Activated B cell treated with CpG ODN at 0.5 μM for 24 hours (primary cell): ENCODE measurements at places on chromosomes 11 and 22.

GRCh38 chr11:36130401-36130800, 158.8 kb downstream of the COMMD9 start:
- DNase-seq = no peak

DNA sequence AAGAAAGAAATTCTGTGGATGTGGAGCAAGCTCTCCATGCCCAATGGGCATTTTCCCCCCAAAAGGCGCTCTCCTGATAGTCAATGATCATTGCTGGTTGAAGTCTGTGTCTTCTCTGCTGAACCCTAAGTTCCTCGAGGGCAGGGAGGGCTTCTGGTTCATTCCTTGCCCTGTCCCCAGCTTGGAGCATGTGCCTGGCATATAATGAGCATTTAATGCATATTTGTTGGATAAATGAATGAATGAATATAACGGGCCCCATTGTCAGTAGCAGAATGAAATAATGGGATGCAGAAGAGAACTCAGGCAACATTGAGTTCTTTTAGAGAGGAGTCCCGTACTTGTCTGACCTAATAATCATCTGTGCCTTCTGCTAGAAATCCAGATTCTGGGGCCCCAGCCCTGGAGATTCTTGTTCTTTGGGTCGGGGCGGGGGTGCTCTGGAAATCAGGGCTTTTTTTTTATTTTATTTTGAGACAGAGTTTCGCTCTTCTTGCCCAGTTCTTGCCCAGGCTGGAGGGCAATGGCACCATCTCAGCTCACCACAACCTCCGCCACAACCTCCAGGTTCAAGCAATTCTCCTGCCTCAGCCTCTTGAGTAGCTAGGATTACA, 64.4 kb downstream of the CD82 start:
- no peak for DNase-seq

- no peak for DNase-seq
Measured at GRCh38 chr22:36884349-36885158, 23.7 kb downstream of the NCF4 start.

DNA sequence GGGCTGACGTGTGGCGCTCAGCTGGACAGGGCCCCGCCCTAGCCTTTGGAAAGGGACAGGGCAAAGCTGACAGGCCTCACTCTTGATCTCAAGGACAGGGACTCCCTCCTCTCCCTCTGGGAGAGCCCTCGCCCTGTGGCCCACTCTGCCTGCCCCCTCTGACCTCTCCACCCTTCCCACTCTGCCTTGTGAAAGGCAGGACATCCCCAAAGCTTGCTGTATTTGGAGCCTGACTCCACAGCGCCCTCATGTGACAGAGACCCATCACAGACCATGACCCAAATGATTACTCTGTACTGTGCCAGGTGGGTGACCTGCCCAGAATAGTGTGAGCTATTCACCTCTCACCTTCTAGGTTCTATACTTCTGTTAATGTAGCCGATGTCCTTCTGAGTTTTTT, 18.8 kb downstream of the P2RY2 start:
- DNase-seq = no peak

GRCh38 chr22:36921309-36922104, 8.1 kb downstream of the CSF2RB start:
- DNase-seq = no peak

DNA sequence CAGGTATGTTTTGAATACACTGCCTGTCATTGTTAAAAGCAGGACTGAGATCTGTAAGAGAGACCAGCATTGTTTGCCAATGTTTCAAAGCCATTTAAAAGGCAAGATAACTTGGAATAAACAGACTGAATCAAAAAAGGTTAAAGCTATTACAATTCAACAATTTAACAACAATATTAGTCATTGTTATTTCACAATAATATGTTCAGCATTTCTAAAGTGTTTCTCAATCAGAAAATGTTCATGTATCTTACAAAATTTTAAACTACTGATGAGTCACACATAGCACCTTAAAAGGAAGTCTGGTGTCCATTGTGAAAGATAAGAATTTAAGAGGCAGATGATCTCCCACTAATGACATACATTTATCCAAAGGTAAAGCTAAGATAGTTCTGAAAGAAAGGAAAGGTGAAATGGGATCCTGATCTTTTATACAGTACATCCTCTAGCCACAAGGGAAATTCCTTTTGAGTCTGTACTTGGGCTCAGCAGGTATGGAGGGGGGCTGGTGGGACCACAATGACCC, 79.7 kb downstream of the MAML2 start:
- no peak for DNase-seq

- no peak for DNase-seq
Measured at GRCh38 chr22:33328789-33329296, 270.7 kb upstream of the SYN3 start.

DNA sequence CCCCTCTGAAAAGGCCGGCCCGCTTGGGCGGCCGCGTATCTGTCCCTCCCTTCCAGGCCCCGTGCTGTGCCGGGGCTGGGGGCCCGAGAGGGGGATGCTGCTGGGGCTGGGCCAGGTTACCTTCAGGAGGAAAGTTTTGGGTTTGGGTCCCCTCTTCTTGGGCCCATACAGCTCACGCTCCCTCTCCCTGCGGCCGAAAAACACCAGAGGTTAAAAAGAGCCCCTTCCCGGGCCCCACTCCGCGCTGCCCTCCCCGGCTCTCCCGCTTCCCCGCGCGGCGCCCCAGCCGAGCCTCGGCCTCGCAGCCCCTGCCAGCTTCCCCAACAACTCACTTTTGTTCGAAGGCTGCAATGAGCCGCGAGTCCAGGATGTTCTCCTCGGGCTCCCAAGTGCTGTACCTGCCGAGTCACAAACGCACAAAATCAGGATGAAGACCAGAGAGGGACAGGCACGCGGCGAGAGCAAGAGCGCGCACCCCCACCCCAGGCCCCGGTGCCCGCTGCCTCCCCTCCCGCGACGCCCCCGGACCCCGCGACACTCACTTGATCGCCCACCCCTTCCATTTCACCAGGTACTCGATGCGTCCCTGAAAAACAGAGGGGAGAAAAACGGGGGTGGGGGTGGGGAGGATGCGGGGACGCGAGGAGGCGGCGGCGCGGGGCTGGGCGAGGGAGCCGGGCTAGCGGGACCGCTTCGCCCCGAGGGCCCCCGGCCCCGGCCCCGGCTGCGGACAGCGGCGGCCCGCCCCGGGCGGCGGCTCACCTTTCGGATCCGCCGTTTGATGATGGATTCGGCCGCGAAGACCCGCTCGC, 450 bp downstream of the CBX6 start:
- peak; percentile 34 for DNase-seq

DNA sequence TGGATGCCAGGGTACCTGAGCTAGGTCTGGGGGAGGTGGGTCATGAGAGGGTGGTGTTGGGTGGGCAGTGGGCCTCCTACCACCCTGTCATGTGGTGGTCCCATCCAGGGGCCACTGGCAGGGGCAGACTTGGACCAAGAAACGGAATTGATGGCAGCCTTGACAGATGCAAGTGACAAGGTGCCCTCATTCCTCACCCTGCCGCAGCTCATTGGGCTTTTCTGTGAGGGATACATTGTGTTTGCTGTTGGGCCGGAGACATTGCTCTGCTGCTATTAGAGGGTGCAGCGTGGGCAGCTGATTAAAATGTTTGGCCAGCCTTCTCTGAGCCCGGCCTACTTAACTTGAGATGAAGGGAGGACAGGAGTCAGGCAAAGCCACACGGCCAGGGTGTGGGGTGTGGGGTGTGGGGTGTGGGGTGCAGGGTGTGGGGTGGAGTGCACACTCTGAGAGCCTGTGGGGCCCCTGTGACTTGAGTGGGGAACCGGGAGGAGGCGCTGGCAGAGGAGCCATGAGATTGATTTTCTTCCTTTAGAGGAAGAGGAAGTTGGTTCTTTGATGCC, 351.5 kb downstream of the TBC1D22A start:
- no peak for DNase-seq

- DNase-seq = no peak
Measured at GRCh38 chr11:46914910-46915309, 3.4 kb downstream of the LRP4 start.

DNA sequence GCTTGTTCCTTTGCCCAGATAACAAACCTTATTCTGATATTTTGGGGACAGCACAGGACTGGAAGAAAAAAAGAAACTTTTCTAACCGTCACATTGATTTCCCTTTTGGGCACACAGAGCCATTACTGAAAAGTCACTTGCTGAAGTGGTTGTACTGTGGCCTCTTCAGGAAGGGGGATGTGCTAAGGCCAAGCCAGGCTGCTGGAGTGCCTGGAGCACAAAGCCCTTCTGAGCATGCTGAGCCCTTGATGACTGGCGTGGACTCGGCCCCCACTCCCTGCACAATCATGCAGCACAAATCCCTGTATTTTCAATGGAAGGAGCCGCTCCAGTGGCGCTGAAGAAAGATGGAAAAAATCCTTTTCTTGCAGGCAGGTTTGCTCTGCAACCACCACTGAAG, 164.2 kb downstream of the NTM start:
- DNase-seq = no peak

DNA sequence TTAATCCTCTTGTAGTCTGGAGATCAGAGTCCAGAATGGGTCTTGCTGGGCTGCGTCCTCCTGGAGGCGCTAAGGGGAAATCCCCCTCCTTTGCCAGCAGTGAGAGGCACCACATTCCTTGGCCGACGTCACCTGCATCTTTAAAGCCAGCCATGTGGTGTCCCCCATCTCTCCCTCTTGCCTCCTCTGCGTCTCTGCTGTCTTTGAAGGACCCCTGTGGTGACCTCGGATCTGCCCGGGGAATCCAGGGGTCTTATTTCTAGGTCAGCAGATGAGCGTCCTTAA, 27.2 kb upstream of the PARVB start:
- DNase-seq = no peak

- no peak for DNase-seq
Measured at GRCh38 chr11:60338053-60338452, 11.0 kb downstream of the MS4A6E start.

DNA sequence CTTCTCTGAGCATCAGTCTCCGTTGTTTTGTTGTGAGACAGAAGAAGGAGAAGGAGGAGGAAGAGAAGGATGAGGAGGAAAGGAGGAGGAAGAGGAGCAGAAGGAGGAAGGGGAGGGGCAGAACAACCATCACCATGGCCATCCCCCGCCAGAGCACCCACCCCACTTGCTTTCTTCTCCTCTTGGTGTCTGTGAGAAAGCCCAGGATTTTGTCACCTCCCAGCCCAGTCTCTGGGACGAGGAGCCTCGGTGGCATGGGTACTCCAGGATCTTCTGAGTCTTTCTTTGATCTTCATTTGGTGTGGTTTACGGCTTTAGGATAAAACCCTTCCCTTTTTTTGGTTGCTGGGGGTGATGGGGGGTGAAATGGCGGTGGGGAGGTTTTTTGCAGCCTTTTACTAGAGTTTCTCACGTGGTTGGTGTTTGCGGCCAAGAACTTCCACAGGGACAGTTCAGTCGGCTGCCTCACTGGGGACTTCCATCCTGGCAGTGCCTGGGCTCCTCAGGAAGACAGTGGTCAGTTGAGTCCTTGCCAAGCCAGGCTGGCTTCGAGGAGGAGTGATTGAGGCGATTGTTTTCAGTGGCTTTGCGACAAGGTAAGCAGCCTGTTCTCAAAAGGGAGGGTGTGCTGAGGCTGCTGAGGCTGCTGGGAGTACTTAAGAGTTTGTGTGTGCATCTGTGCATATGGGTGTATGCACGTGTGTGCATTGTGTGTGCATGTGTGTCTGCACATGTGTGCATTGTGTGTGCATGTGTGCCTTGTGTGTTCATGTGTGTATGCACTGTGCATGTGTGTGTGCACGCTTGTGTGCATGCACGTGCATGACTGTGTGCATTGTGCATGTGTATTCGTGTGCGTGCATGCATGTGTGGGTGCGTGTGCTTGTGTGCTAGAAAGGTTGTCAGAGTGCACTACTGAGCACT, 567.5 kb downstream of the TBC1D22A start:
- DNase-seq = no peak

DNA sequence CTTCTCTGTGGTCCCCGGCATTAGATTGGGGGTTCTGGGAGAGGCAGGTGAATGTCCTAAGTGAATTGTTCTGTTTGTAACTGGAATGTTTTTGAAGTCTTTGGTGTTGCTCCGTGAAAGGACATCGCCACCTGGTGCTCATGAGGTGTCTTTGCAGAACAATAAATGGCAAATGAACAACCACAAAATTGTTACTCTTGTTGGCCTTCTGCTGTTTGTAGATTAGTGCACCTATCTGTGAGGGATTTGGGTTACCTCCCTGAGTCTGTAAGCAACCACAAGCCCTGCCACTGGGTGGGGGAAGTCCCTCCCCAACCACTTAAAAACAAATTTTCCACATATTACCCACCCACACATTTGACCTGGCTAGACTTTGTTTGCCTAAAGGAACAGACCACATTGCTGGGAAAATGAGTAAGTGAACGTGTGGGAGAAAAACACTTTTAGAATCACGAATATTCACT, 4.7 kb downstream of the MPEG1 start:
- DNase-seq = no peak

DNA sequence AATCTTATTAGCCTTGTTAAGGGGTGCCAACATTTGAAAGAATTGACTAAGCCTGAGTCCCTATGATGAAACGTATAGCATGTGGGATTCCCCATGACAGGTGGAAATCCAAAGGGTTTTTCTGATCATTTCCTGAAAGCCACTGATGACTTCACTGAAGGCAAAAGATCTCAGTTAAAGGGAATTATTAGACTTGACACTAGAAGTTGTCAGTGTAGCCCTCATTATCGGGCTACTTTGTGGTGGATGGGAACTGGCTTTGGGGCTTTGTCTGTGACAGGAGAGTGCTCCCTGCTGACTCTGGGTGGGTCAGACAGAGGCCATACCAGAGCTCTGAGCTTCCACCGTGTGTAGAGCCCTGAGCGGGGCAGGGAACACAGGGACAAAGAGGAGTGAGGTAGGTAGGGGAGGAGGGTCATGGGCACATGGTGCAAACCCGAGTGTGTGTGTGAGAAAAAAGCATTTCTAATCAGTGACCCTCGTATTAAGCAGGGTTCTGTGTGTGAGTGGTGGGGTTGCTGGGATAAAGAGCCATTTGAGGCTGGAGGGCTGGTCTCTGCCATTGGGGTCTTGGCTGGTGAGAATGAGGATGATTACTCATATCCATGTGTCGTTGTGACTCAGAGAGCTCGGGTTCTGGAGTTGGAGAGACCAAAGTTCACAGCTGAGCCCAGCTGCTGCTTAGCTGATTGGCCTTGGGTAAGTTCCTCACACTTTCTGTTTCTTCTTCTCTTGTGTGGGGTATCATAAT, 101.1 kb downstream of the GRIK4 start:
- no peak for DNase-seq

DNA sequence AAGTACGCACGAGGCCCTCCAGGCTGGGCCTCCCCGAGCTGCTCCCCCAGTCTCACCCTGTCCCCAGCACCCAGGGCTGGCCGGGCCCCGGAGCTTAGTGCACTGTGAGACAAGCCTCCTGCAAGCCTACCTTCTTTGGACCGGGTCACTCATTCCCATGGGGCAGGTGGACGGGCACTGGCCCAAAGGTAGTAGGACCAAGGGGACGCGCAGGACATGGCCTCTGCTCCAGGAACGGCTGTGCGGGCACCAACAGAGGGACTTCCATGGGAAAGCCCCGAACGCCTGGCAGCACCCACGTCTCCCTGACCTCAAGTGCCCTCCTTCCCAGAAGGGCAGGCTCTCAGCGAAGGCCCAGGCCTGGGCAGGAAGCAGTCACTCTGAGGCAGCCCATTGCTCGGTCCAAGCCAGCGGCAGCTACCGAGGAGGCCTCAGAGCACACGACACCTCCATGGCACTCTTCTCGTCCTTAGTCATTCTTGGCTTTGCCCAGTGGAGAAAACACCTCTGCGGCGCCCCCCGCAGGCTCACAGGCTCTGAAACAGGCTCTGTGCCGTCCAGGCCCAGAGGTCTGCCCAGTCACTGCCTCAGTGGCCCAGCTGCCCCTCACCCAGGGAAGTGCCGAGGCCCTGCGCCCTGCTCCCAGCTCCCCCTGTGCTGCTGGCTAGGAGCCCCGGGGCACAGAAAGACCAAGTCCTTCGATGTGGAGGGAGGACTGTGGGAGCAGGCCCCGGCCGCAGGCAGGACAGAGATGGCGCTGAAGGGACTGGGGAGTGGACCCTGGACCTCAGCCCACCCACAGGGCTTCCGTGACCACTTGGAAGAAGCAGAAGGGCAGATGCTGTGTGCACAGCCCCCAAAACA, 3.8 kb downstream of the MOB2 start:
- DNase-seq = no peak
